SJCRH30 (cell line): ENCODE measurements at places on chromosomes 5 and 9. TPM values are rescaled to one million over a fixed set of nuclear protein-coding genes. Genes with fewer than 3 reads are reported as not detected.

GRCh38 chr5:90135779-90136378 lies 273.7 kb downstream of the CETN3 start:
- H3K27ac ChIP-seq = no peak overlapping the region
- H3K36me3 ChIP-seq = no peaks in the 10 kb centered on the region
- no peak overlapping the region for H3K4me3 ChIP-seq
- no peaks in the 10 kb centered on the region for H3K27me3 ChIP-seq

DNA sequence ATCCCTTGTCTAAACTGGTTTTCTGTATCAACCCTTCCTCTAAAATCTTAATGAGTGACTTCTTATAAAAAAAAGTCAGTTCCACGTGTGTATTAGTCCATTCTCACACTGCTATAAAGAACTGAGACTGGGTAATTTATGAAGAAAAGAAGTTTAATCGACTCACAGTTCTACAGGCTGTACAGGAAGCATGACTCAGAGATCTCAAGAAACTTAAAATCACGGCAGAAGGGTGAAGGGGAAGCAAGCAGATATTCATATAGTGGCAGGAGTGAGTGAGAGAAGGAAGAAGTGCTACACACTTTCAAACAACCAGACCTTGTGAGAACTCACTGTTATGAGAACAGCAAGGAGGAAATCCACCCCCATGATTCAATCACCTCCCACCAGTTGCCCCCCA lies 307.8 kb upstream of the ARRDC3 start:
- H3K36me3 ChIP-seq = no peaks in the 10 kb centered on the region
- no peak overlapping the region for H3K27ac ChIP-seq
- no peaks in the 10 kb centered on the region for H3K4me1 ChIP-seq
- no peak for DNase-seq
- H3K27me3 ChIP-seq = no peaks in the 10 kb centered on the region

- H3K4me1 ChIP-seq = peaks cover 20% of the 10 kb centered on the region
- H3K27me3 ChIP-seq = no peaks in the 10 kb centered on the region
- no peak overlapping the region for H3K27ac ChIP-seq
- peaks cover 23% of the 10 kb centered on the region for H3K36me3 ChIP-seq
- H3K4me3 ChIP-seq = no peak overlapping the region
Measured at GRCh38 chr9:128902351-128903078, 18.3 kb upstream of the PHYHD1 start.

GRCh38 chr5:65866837-65867521 lies 59.4 kb upstream of the ERBIN start:
- H3K4me1 ChIP-seq = peaks cover 7% of the 10 kb centered on the region
- H3K27ac ChIP-seq = no peak overlapping the region
- H3K36me3 ChIP-seq = no peaks in the 10 kb centered on the region
- no peaks in the 10 kb centered on the region for H3K27me3 ChIP-seq
- DNase-seq = no peak
- no peak overlapping the region for H3K4me3 ChIP-seq

- no peaks in the 10 kb centered on the region; the same call in 1 of the 2 replicates for H3K27me3 ChIP-seq
- no peak overlapping the region for H3K4me3 ChIP-seq
- no peaks in the 10 kb centered on the region for H3K36me3 ChIP-seq
Measured at GRCh38 chr9:121485623-121486022, 14.0 kb downstream of the GGTA1 start.

Gene IFNA13
- total RNA-seq = not detected in 2 replicates

DNA sequence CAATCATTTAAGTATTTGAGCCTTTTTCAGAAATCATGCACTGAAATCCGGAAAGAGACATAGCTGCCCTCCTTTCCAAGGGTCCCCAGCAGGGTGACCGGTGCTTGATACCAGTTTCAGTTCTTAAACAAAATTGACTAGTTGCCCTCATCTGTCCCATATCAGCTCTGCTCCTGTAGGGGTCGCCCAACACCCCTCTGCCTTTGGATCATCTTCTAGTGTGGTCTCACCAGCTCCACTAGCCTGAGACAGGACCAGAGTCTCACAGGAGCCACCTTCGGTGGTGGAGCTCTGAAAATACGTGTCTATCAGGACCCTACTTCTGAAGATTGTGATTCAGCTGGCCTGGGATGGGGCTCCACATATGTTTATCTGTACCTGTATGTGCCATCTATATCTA lies 428.2 kb downstream of the ENC1 start:
- peaks cover 36% of the 10 kb centered on the region for H3K4me1 ChIP-seq
- no peaks in the 10 kb centered on the region for H3K27me3 ChIP-seq
- no peak overlapping the region for H3K4me3 ChIP-seq

DNA sequence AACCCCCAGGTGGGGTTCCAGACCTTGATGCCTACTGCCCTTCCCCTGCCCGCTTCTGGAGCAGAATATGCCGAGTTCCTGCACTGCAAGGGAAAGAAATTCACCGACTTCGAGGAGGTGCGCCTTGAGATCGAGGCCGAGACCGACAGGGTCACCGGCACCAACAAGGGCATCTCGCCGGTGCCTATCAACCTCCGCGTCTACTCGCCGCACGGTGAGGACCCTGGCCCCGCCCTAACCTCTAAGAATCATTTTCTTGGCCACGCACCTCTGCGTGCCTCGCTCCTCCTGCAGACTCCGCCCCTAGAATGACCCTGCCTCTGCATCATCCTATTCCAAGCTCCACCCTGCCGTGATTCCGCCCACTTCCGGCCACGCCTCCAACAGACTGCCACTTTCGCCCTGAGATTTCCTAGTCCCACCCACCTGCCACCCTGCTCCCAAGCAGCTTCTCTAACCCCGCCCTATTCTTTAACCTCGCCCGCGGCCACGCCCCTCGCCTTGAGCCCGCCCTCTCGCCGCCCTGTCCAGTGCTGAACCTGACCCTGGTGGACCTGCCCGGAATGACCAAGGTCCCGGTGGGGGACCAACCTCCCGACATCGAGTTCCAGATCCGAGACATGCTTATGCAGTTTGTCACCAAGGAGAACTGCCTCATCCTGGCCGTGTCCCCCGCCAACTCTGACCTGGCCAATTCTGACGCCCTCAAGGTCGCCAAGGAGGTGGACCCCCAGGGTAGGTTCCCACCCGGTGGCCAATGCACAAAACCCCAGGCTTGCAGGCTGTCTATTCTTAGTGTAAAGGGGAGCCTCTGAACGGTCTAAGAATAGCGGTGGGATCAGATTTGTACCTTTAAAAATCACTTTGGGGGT lies 15.6 kb downstream of the DNM1 start:
- H3K4me3 ChIP-seq = peak overlapping the region; percentile 48
- peak; percentile 95 for DNase-seq
- H3K27me3 ChIP-seq = no peaks in the 10 kb centered on the region
- no peaks in the 10 kb centered on the region for H3K4me1 ChIP-seq

Gene ASPN
- 0.06 TPM in 1 of 2 replicates, not detected in the other for total RNA-seq

GRCh38 chr5:71899865-71900342 lies 180.8 kb downstream of the CARTPT start:
- no peak overlapping the region for H3K4me3 ChIP-seq
- no peak for DNase-seq
- no peak overlapping the region for H3K27ac ChIP-seq
- no peaks in the 10 kb centered on the region for H3K36me3 ChIP-seq

Gene CDKN2B
- total RNA-seq = 1.3 TPM in 2 replicates

GRCh38 chr9:136326761-136327303 lies 507 bp upstream of the GPSM1 start:
- peaks cover 24% of the 10 kb centered on the region for H3K4me1 ChIP-seq
- peak overlapping the region; percentile 76 for H3K4me3 ChIP-seq
- peaks cover 5% of the 10 kb centered on the region; the same call in 1 of the 2 replicates for H3K36me3 ChIP-seq
- H3K27ac ChIP-seq = peak overlapping the region; percentile 85
- peaks cover 17% of the 10 kb centered on the region for H3K27me3 ChIP-seq
- DNase-seq = peak; percentile 52

- H3K27ac ChIP-seq = no peak overlapping the region
- no peak for DNase-seq
- no peaks in the 10 kb centered on the region for H3K4me1 ChIP-seq
- H3K4me3 ChIP-seq = no peak overlapping the region
- no peaks in the 10 kb centered on the region for H3K27me3 ChIP-seq
Measured at GRCh38 chr5:178423901-178424809, 166.0 kb downstream of the COL23A1 start.

Gene ALAD
- 9.0 and 13.3 TPM in 2 replicates for total RNA-seq

Gene ISL1
- total RNA-seq = 2.5 and 2.8 TPM in 2 replicates

GRCh38 chr5:32859211-32859641 lies 148.1 kb downstream of the NPR3 start:
- H3K4me3 ChIP-seq = no peak overlapping the region
- H3K27me3 ChIP-seq = no peaks in the 10 kb centered on the region
- H3K36me3 ChIP-seq = no peaks in the 10 kb centered on the region
- no peaks in the 10 kb centered on the region; the same call in 1 of the 2 replicates for H3K4me1 ChIP-seq
- no peak for DNase-seq
- H3K27ac ChIP-seq = no peak overlapping the region

DNA sequence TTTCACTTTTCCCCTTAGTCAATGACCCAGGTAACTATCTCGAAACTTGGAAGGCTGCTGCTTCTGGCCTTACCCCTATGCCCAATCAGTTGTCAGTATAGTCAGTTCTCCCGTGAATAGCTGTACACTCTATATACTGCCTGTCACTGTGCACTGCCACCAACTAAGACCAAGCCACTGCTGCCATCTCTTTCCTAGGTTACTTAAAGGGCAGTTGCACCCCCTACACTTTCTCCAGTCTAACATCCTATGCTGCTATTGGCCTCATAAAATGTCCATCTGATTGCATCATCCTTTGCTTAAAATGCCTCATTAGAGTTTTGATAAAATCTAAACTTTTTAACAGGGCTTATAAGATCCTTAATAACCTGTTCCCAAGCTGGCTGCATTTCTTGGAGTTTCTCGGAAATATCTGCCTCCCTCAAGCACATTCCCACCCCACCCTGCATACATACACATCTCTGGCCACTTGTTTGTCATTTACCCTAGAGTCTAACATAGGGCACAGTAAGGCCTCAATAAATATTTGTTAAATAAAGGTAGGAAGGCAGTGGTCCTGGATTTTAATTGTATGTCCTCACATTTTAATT lies 32.8 kb upstream of the TNFAIP8 start:
- H3K27me3 ChIP-seq = no peaks in the 10 kb centered on the region
- H3K27ac ChIP-seq = peak overlapping the region; percentile 66; the same call in 1 of the 2 replicates
- H3K4me1 ChIP-seq = peaks cover 20% of the 10 kb centered on the region
- no peak for DNase-seq
- no peaks in the 10 kb centered on the region for H3K36me3 ChIP-seq

GRCh38 chr5:96335873-96336272 lies 97.2 kb downstream of the PCSK1 start:
- no peak overlapping the region for H3K4me3 ChIP-seq
- no peaks in the 10 kb centered on the region for H3K4me1 ChIP-seq
- DNase-seq = no peak
- no peak overlapping the region for H3K27ac ChIP-seq

GRCh38 chr5:158390577-158390976 lies 531.6 kb upstream of the CLINT1 start:
- H3K27me3 ChIP-seq = no peaks in the 10 kb centered on the region
- H3K36me3 ChIP-seq = no peaks in the 10 kb centered on the region
- no peaks in the 10 kb centered on the region for H3K4me1 ChIP-seq
- no peak for DNase-seq
- no peak overlapping the region for H3K27ac ChIP-seq
- H3K4me3 ChIP-seq = no peak overlapping the region

DNA sequence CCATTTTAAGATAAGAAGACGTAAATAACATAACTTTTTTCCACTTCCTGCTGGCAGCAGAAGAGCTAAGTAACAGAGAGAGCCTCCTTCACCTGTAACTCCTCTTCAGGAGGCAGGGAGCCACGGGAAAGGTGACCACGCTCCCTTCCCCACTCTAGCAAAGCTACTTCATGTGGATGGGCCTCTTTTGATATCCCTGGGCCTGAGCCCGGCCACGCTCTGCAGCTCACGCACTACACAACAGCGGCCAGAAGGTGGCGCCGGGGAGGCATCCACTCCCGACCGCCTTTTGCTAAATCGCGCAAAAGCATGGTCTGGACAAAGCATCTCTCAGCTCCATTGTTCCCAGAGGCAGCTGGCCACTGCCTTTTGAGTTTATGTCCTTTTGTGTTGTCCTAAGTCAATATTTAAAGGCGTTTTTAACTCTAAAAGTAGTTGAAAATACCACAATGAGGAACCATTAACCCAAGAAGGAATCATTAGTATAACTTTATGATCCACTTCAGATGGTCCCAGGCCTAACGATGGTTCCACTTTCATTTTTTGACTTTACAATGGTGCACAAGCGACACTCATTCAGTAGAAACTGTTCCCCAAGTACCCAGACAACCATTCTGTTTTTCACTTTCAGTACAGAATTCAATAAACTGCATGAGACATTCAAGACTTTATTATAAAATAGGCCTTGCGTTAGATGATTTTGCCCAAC lies 23.6 kb downstream of the CMBL start:
- peak; percentile 77 for DNase-seq
- no peaks in the 10 kb centered on the region for H3K27me3 ChIP-seq
- no peak overlapping the region for H3K4me3 ChIP-seq
- no peaks in the 10 kb centered on the region for H3K36me3 ChIP-seq
- H3K27ac ChIP-seq = no peak overlapping the region

- H3K36me3 ChIP-seq = no peaks in the 10 kb centered on the region
- peaks cover 12% of the 10 kb centered on the region for H3K4me1 ChIP-seq
- H3K4me3 ChIP-seq = no peak overlapping the region
- H3K27me3 ChIP-seq = no peaks in the 10 kb centered on the region
Measured at GRCh38 chr9:82560036-82560435, 502.9 kb downstream of the RASEF start.

- H3K27ac ChIP-seq = peak overlapping the region; percentile 88
- peak overlapping the region; percentile 75 for H3K4me3 ChIP-seq
- peaks cover under 1% of the 10 kb centered on the region; the same call in 1 of the 2 replicates for H3K36me3 ChIP-seq
- no peaks in the 10 kb centered on the region for H3K27me3 ChIP-seq
Measured at GRCh38 chr5:83473346-83474160, 2.0 kb downstream of the VCAN start.

- H3K36me3 ChIP-seq = no peaks in the 10 kb centered on the region
- peaks cover 31% of the 10 kb centered on the region for H3K4me1 ChIP-seq
- no peaks in the 10 kb centered on the region for H3K27me3 ChIP-seq
- DNase-seq = no peak
- no peak overlapping the region for H3K4me3 ChIP-seq
- H3K27ac ChIP-seq = no peak overlapping the region
Measured at GRCh38 chr5:150587856-150588595, 52.4 kb upstream of the SYNPO start.

DNA sequence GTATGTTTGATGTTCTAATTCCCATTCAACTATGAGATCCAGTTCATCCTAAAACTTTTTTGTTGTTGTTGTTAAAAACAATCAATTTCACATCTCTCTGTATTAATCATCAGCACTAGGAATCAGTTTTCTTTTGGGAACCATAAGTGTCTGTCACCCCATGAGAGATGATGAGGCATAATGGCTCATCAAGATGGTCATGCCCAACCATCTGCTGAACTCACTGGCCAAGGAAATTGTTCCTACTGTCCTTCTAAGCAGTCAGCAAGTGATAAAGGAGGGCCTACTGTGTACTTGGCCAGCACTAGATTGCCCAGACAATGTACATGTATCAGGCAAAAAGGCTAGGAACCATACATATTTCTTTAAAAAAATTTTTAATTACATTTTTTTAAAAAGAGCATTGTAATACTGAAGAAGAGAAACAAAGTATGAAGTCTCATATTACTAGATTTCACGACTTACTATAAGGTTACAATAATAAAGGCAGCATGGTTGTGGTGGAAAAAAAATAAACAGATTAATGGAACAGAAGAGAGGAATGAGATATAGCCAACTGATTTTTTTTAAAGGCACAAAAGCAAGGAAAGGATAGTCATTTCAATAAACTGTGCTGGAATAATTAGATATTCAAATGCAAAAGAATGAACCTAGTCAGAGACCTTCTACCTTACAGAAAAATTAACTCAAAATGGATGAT lies 458.3 kb downstream of the SPOCK1 start:
- no peaks in the 10 kb centered on the region for H3K27me3 ChIP-seq
- H3K36me3 ChIP-seq = no peaks in the 10 kb centered on the region
- no peaks in the 10 kb centered on the region for H3K4me1 ChIP-seq
- H3K27ac ChIP-seq = no peak overlapping the region
- no peak for DNase-seq

Gene FBP1
- not detected in 2 replicates for total RNA-seq

- no peaks in the 10 kb centered on the region for H3K36me3 ChIP-seq
- H3K27me3 ChIP-seq = no peaks in the 10 kb centered on the region
- no peak overlapping the region for H3K27ac ChIP-seq
- no peak overlapping the region for H3K4me3 ChIP-seq
- DNase-seq = no peak
Measured at GRCh38 chr9:88015606-88016005, 41.3 kb upstream of the CDK20 start.
